Transverse colon (tissue), 4 donors: ENCODE measurements at places on chromosomes 6 and 20. TPM values are rescaled to one million over a fixed set of nuclear protein-coding genes. Genes with fewer than 3 reads are reported as not detected.

GRCh38 chr6:79586548-79586947, 44.6 kb upstream of the SH3BGRL2 start:
- DNase-seq: no peak

- DNase-seq: no peak
Observed at GRCh38 chr6:138429761-138430160, 25.7 kb downstream of the HEBP2 start.

GRCh38 chr20:56371977-56372376, 13.2 kb downstream of the FAM210B start:
- DNase-seq: no peak

DNA sequence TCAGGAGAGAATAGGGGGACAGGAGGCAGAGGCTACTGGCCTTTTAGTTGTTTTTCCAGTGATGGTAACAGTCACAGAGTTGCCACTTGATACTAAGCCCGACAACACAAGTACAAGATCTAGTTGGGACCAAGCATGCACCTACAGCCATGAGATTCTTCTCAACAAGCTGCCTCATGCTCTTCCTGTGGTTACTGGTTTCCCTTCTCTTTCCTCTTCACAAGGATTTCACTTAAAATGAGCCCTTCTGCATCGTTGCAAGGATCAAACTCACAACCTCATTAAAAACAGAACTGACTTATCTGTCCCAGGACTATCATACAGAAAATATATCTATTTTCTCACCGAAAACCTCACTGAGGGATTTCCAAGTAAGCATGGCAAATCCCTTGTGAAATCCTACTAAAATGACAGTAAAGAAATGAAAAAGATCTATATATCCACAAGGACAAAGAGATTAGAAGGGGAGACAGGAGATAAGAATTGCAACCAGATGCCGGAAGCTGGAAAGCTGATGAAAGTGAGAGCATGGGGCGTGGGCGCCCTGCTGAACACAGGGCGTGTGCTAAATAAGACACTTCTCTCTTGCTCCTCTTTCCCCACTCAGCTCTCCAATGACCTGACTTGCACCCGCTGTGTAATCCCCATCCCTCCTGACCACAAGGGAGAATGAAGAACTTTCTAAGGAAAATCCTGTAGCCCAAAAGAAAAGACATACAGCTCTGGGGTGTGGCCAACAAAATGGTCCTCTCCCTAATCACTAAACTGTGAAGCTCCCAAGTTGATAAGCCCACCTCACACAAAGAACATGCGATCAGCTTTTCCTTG, 13.4 kb downstream of the MTFR2 start:
- no peak for DNase-seq

DNA sequence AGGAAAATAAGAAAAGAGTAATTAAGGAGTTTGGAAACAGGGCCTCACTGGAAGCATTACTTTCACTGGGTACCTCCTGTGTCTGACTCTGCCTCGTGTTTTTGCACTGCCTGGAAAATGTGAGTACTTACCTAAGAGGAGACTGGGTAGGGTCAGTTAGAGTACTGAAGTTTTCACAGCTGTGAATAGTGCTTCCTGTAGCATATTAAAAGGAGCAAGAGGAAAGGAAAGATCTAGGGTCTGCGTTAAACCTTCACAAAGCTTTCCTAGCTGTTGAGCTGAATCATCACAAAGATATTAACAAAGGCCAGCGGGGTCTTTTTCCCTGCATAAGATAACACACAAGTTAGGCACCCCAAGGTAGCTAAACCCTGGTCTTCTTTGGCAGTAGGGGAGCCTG, 82.3 kb downstream of the MLIP start:
- no peak for DNase-seq

DNA sequence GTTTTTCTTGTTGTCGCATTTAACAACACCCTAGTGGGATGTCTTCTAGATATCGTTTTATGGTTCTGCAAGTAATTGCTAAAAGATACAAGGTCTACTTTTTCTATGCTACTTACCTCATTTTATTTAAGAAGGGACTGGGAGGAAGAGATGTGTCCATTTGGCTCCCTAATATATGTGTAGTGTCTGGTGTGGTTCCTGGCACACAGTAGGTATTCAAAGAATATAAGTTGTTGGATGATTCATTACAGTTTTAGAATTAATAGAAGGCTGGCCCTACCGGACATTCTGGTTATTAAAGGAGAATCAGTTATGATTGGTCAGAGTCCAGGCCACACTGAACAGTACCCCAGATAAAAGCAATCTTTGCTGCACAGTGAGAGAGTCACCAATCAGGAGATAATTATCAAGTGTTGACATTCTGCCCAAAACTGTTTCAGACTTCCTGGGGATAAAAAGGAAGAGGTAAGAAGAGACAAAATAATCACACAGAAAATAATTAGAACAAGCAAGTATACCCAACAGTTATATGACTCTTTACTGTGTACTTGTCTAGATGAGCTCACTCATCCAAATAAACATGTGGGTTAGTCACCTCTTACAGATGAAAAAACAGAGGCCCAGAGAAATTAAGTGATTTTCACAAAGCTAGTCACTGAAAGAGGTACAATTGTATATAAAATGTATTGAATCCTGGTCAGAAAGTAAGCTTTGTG, 7.0 kb downstream of the TMEM244 start:
- DNase-seq: no peak

- DNase-seq: no peak
Observed at GRCh38 chr6:157133856-157134255, 189.5 kb downstream of the TMEM242 start.

- DNase-seq: no peak
Observed at GRCh38 chr6:129345890-129346289, 364.1 kb downstream of the ARHGAP18 start.

- DNase-seq: no peak
Observed at GRCh38 chr20:60718743-60719480, 533.1 kb upstream of the CDH4 start.

DNA sequence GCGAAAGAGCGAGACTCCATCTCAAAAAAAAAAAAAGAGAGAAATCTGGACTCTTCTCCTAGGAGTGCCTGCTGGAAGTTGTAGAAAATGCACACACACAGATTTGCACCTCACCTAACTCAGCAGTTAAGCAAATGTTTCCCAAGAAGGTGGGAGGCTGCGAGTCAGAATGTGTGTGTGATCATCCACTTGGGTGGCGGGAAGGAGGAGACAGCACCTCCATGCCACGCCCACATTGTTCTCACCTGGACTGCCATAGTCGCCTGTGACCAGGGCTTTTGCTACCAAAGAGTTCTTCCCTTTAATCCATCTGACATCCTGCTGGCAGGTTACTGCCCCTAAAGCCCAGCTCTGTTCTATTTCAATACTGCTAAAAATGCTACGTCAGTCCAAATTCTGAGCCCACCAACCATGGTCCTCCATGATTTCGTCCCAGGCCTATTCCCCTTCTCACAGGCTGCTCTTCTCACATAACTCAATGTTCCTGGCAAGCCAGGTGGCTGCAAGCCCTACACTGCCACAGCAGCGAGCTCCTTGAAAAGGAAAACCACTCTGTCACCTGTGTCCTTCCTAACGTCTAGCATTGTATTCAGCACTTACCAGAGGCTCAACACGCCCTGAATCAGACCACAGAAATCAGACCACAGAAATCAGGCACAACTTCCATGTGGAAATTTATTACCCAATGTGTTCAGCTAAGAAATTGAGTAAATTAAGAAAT, 77.5 kb downstream of the PSMG4 start:
- no peak for DNase-seq

DNA sequence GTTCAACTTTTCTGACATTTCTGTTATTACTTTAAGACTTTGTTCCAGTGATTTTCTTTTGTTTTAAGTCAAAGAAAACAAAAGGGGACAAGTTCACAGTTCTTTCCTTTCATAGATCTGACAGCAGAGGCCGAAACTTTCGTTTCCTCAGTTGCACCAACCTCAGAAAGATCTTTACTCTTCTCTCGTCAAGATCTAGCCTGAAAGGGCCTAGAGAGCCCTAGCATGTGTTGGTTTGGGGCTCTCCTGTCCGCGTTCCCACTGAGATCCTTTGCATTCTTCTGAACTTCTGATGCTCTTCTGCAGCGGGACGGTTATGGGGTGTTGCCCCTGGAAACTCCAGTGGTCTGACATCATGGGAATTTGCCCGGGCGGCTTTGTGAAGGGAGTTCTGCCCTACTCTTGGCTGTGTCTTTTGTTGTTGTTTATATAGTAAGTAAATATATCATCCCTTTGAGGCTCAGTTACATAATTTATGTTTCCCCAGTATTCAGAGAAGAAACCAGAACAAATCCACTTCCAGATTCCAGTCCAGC, 129.1 kb downstream of the SASH1 start:
- DNase-seq: peak; percentile 14

GRCh38 chr6:32058511-32058963, 20.3 kb downstream of the CYP21A2 start:
- DNase-seq: no peak

- peak; percentile 28 for DNase-seq
Observed at GRCh38 chr6:56370561-56371211, 123.3 kb upstream of the COL21A1 start.

GRCh38 chr6:45718131-45718530, 297.5 kb downstream of the CLIC5 start:
- no peak for DNase-seq

DNA sequence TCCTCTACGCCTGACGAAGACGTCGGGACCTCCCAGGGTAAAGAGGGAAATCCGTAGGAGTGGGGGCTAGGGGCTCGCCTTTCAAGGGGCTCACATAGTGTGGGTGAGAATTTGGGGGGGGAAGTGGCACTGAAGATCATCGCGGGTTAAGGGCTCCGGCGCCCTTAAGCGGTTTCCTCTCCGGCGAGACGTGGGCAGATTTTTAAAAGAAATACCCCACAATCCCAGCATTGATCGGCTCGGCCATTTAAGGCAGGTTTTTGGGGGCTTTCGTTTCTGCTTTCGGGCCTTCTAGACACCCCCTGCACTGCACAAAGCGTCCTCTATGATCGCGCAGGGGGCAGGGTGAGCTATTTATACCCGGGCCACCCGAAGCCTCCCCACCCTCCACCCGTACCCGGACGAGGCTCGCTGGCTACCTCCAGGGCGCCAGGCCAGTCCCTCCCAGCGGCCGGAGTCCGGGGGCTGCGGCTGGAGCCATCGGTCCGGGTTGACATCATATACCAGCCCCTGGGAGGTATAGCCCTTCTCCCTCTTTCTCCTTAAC, 1.2 kb downstream of the NKX2-2 start:
- no peak for DNase-seq

DNA sequence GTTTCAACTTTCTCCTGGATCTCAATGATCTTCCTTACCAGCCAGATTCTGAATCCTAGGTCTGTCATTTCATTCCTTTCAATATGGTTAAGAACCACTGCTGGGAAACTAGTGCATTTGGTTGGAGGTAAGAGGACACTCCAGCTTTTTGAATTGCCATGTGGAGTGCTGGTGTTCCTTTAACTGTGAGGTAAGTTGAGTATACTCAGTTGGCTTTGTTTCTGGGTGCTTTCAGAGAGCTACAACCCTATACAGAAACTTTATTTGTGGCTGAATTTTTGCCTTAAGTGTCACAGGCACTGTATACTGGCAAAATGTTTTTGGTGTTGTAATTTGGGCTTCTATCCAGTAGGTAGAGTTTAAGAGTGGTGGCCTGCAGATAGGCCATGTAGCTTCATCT, 175.8 kb downstream of the TBC1D32 start:
- no peak for DNase-seq

DNA sequence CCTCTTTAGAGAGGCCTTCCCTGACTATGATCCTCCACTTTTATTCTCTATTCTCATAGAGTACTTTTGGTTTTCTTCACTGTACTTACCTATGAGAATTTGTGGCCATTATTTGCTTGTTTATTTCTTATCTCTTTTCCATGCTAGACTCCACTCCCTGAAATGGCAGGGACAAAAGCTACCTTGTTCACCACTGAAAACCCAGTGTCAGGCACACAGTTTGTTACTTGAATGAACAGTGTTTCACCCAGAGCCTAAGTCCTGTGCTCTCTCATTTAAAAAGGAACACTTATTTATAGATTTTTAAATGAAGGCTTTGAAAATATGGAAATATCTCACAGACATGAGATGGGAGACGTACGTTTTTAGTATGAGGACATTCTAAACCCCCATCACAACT, 47.7 kb upstream of the ENPP5 start:
- no peak for DNase-seq

DNA sequence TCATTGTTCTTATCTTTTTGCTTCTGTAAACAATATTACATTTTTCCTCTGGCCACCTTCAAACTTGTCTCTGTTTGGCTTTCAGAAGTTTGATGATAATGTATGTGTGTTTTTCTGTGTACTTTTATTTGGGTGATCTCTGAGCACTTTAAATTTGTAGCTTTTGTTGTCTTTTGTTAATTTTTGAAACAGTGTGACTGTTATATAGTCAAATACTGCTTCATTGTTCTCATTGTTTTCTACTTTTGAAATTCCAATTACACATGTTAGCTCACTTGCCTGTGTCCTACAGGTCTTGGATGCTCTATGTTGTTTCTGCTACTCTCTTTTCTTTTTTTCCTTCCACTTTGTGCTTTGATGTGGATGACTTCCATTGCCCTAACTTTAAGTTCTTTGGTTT, 460.1 kb upstream of the KHDRBS2 start:
- no peak for DNase-seq

- DNase-seq: no peak
Observed at GRCh38 chr20:24957326-24958016, 8.4 kb downstream of the CST7 start.

DNA sequence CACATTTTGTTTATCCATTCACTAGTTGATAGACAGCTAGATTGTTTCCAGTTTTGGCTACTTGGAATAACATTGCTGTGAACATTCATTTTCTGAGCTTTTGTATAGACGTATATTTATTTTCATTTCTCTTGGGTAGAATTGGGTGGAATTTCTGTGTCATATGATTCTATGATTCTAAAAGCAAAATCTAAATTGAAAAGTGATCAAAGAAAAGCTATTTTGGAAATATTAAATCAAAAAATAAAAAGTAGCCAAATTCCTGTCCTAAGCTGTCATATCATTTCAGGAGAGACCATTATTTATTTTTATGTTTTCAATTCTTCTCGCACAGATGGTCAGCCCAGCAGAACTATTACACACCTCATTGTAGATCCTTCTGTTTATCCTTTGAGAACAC, 229.2 kb downstream of the COL12A1 start:
- DNase-seq: no peak

Gene MATN4
- not detected for total RNA-seq

Gene CALHM6
- total RNA-seq: not detected

Gene YIPF3
- total RNA-seq: 102 TPM
